ENCODE measurements at places on chromosomes 16 and 17.
A peak's percentile ranks its signal among the peaks of the same experiment; 100 is the strongest.

GRCh38 chr16:16018705-16019104 lies 69.3 kb downstream of the ABCC1 start:
- no peak for DNase-seq

- DNase-seq, result no peak
Measured at GRCh38 chr17:4209611-4210010, 54.2 kb downstream of the ANKFY1 start.

DNA sequence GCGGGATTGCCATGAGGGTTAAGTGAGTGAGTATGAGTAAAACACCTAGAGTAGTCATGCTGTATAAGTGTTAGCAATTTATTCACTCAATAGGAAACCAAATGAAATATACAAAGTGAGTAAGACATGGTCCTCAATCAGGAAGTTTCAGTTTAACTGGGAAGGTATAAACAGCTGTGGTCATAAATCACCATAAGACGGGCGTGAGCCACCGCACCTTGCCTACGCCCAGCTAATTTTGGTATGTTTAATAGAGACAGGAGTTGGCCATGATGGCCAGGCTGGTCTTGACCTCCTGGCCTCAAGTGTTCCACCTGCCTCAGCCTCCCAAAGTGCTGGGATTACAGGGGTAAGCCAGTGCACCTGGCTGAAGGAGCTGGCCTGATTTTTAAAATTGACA lies 27.0 kb downstream of the RNF135 start:
- DNase-seq, result no peak

DNA sequence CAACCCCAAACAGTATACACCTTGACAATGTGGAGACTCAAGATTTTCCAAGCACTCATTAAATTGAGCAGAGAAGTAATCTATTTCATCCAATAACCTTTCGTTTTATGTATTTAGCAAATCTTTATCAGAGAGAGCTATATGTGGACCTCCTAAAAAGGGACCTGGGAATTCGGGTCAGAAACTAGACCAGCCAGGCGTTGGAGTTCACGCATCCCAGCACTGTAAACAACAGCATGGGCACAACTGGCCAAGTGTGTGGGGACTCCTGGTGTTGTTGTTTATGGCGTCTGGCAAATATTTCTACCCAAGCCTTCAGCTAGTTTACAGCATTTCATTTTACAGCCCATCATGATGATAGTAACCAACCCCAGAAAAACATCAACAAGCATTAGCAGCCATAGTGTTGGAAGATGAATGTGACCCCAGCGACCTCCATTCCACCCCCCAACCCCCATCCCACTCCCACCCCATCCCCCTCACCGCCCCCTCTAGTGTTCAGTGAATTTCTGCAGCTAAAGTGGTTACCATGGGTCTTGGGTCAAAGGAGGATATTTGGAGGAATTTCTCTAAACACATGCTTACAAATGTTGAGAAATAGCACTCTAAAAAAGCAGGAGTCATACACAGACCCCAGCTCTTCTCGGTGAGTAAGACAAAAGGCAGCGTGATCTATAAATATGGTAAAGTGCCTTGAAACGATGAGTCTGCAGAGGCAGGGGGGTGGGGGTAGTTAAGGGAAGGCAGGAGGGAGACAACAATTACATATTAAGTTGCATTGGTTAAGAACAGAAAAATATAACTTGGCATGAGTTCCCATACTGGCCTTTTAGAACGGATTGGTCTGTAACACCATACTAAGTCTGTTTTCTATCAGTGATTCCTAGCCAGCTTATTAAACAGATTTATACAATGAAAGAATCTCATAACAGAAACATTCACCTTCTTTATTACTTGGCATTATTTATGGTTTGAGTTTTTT lies 91.4 kb upstream of the TBX2 start:
- DNase-seq, result no peak

DNA sequence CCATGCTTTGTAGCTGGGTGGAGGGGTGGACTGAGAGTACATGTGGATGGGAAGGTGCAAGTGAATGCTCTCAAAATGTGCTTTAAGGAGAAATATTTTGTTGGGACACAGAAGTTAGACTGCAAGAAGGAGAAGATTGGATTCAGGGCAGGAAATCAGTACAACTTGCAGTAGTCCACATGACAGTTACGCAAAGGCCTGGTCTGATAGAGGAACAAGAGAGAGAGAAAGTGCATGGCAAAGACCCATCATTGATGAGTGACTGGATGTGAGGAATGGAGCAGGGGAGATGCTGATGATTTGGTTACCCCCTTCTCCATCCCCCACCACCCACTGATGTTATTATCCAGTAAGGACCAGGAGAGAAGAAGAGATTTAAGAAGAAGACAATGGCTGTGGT lies 472.8 kb downstream of the MAF start:
- DNase-seq, result no peak

- no peak for DNase-seq
Measured at GRCh38 chr16:20821682-20822081, 15.4 kb downstream of the REXO5 start.

DNA sequence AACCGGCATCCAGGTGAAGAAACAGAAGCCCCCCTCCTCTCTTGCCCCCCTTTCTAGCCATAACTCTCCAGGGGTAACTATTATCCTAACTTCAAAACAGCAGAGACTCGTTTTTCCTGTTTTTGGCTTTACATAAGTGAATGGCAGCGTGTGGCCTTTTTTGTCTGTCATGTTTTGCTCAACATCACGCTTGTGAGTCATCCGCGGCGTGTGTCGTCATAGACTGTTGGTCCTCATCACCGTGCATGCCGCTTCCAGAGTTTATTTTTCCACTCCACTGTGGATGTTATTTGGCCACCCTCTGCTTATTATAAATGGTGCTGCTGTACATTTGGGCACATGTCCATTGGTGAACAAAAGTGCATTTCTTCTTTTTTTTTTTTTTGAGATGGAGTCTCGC lies 52.6 kb downstream of the ERN1 start:
- no peak for DNase-seq

DNA sequence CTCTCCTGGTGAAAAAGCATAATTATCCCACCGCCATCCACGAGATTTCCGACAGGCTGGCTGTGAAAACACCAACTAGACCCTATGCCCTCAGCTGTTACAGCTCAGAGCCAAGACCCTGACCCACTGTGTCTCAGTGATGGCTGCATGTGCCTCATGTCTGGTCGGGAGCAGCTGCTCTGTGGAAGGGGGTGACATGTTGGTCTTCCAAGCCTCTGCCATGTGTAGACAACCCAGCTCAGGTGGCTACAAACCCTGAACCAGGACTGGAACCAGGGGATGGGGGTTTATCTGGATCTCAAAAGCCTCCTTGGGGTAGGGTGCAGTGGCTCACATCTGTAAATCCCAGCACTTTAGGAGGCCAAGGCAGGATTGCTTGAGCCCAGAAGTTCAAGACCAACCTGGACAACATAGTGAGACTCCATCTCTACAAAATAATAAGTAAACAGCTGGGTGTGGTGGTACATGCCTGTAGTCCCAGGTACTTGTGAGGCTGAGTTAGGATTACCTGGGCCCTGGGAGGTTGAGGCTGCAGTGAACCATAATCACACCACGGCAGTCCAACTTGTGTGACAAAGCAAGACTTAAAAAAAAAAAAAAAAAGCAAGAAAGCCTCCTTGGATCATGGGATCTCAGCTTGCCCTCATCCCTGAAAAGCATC lies 220.3 kb downstream of the CPPED1 start:
- no peak for DNase-seq

- DNase-seq, result peak; percentile 73
Measured at GRCh38 chr17:42809250-42809649, 10.6 kb downstream of the CNTD1 start.

DNA sequence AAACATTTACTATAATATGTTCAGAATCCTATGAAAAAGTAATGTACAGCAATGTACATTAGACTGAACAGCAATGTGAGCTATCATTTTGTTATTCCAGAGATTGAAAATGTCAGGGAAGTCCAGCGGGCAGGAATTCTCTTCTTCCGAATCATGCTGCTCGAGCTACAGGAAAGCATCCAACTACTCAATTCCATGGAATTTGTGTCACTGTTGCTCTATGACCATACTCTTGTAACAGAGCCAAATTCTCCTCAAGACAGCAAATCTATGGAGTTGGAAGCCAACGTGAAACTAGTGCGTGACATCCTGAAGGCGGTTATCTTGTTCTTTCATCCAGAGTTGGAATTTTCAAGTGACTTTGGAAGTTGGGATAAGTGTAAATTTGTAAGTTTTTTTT lies 24.8 kb upstream of the NSRP1 start:
- DNase-seq, result no peak

- DNase-seq, result peak; percentile 48
Measured at GRCh38 chr17:62704381-62704971, 77.0 kb downstream of the MRC2 start.

DNA sequence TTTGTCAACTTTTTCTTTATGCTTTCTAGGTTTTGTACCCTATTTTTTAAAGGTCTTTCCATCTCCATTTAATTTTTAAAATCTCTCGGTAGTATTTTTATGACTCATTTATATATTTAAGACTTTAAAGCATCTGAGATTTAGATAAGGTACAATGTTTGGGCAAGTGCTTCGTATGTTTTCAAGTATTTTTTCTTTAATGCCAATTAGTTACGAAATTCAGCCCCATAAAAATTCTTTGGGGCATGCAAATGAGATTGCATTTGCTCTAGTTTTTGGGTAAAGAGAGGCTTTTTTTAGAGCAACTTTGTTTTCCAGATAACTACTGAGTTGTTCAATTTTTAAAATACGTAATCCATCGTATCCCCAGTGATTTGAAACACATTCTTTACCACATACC lies 65.3 kb upstream of the CRHR1 start:
- no peak for DNase-seq

- no peak for DNase-seq
Measured at GRCh38 chr17:43768382-43768781, 9.8 kb upstream of the SOST start.

GRCh38 chr17:56110463-56111135 lies 42.7 kb upstream of the ANKFN1 start:
- no peak for DNase-seq

DNA sequence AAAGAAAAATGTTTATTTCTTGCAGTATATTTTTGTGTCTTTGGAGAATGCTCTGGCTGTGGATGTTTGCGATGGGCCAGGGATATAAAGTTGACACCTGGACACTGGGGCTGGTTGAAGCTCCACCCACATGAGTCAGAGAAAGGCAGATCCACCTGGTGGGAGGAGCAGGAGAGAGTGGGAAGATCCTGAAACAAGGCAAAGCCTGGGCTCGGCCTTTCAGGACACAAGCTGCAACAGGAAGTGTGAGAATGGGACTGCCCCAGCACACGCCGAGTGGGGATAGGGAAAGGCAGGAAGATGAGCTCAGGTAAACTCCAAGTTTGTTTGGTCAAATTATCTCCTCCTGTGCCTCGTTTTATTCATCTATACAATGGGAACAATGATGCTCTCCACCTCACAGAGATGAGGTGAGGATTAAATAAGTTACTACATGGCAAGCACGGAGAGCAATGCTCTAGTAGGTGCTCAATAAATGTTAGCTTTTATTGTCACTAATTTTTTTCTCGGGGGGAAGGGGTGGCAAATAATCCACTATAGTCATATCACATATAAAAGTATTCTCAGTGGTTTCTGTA lies 21.4 kb upstream of the PITPNM3 start:
- no peak for DNase-seq

Measured in ovary (tissue), 10 donors.